ENCODE measurements at places on chromosomes 2 and 18. TPM values are rescaled to one million over a fixed set of nuclear protein-coding genes. Genes with fewer than 3 reads are reported as not detected.

OR6B2 gene
- not detected for total RNA-seq

- no peaks in the 10 kb centered on the region for H3K27me3 ChIP-seq
- no peak overlapping the region for H3K27ac ChIP-seq
- H3K4me3 ChIP-seq, result no peak overlapping the region
- DNase-seq, result no peak
- H3K36me3 ChIP-seq, result no peaks in the 10 kb centered on the region
- H3K4me1 ChIP-seq, result peaks cover 45% of the 10 kb centered on the region
These were observed 78.5 kb downstream of the FIGN start for GRCh38 chr2:163657281-163657656.

DNA sequence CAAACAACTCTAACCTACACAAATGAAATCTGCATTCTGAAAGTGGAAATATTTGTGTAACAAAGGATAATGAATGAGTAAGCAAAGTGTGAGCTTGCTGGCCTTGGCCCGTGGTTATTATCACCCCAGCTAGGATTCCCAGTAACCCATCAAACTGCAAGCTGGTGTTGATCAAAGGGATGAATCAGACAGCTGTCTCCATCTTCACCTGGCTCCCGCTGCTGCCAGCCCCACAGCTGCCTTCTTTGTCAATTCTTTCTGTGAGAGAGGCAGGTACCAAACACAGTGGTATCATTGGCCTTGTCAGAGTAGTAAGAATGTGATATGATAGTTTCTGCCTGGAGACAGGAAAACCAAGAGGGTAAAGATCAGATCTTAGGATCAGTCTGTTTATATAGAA, 25.2 kb upstream of the RGPD4 start:
- no peaks in the 10 kb centered on the region for H3K27me3 ChIP-seq
- H3K4me1 ChIP-seq, result peaks cover 9% of the 10 kb centered on the region
- peak; percentile 17 for DNase-seq
- no peaks in the 10 kb centered on the region for H3K36me3 ChIP-seq

RNF125 gene
- 29.2 TPM for total RNA-seq

DNA sequence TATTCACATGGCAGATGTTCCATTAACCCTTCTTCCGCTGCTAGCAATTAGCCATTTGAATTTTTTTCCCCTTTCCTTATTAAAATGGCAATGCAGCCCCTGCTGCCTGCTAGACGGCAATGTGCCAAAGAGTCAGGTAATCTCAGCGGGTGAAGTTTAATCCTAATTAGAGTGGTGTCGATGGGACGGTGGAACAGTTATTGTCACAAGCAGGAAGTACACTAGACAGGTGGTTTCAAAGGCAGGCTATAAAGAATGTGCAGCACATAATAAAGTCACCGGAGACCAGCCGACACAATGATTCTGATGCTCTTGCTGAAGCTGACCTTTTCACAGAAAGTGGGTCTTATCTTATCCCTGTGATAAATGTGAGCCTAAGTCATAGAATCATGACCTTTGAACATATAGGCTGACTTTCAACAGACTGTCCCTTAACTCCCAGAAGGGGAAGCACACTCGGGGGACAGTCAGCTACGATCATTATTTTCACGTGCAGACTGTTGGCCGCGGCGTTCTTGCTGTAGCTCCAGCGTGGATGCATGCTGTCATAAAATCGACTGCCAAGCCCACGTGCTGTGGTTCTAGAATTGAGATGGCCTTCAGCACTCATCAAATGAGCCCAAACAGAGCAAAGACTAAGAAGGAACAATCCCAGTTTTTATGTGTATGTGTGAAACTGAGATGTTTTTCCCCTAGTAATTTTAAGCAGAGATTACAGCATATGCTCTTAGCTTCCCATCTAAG, 926.2 kb upstream of the SOX11 start:
- H3K36me3 ChIP-seq, result no peaks in the 10 kb centered on the region
- DNase-seq, result no peak
- no peak overlapping the region for H3K4me3 ChIP-seq

DNA sequence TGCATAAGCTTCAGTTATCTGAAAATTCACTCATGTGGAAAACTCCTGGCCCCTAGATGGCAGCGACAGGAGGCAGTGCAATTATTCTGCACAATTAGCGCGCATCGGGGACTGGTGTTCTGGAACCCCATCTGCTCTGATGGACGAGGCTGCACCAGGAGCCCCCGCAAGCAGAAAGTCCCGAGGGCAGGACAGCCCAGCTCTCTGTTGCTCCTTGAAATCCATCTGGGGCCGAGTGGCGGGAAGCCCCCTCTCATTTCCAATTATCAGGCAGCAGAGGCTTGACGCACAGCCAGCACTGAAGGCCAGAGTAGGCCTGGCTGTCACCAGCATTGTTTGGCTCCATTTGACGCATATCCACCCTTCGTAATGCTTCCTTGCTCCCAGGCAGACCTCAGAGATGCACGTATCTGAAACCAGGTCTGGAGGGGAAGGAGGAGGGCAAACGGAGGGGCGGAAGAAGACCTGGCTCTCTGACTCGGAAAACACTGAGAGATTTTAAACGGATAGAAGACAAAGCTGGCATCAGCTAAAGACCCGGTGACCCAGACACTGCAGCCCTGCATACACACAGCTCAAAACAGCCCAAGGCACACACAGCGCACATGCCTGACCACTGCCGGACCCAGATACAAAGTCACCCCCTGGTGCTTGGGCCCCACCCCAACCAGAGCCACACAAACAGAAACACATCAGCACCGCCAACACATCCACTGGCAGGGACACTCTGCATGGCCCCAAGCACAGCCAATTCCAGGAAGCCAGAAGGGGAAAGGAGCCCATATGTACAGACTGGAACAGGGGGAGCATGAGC, 69.8 kb downstream of the TNS1 start:
- no peak overlapping the region for H3K27ac ChIP-seq
- no peaks in the 10 kb centered on the region for H3K36me3 ChIP-seq
- no peaks in the 10 kb centered on the region for H3K27me3 ChIP-seq
- peak; percentile 39 for DNase-seq

DNA sequence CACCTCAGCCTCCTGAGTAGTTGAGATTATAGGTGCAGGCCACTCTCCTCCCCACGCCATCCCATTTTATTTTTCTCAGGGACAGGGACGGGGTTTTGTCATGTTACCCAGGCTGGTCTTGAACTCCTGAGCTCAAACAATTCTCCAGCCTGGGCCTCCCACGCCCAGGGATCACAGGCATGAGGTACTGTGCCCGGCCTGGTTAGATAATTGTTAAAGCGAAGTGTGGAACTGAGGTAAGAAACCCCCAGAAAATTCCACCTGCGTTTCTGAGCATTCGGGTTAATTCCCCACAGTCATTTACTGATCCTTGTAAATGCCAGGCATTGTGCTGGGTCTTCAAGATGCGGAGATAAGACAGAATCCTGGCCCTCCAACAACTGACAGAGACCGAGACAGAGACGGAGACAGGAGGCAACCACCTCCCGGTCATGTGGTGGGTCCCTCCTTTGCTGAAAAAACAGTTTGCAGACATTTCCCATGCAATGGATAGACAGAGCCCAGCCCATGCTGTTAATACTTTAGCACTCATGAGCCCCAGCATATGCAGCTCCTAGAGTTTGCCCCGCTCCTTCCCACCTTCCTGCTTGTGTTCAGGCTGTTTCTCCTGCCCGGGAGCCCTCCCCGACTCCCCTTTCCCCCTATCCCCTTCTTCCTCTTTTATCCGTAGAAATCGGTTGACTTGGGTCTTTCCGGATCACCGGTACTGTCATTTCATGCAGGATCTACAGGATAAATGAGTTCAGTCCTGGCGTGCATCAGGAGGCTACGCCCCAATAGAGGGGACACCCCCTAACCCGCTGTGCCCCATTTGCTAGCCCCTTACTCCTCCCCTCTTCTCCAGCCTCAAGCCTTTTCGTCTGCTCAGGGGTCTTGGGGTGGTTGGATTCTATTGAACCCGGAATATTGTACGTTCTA, 1.6 kb upstream of the RHOB start:
- DNase-seq, result peak; percentile 39
- H3K4me1 ChIP-seq, result peaks cover 23% of the 10 kb centered on the region
- no peak overlapping the region for H3K27ac ChIP-seq
- no peak overlapping the region for H3K4me3 ChIP-seq
- H3K27me3 ChIP-seq, result peaks cover 51% of the 10 kb centered on the region

CYP27C1 gene
- total RNA-seq, result 3.0 TPM

- no peak overlapping the region for H3K27ac ChIP-seq
- no peaks in the 10 kb centered on the region for H3K27me3 ChIP-seq
- DNase-seq, result no peak
- no peak overlapping the region for H3K4me3 ChIP-seq
These were observed 76.2 kb upstream of the EFEMP1 start for GRCh38 chr2:55999790-56000189.

C2orf81 gene
- 4.6 TPM for total RNA-seq

TMEM37 gene
- 8.8 TPM for total RNA-seq

GRCh38 chr2:112154246-112155117, 16.3 kb downstream of the FBLN7 start:
- H3K27me3 ChIP-seq, result no peaks in the 10 kb centered on the region
- H3K4me1 ChIP-seq, result no peaks in the 10 kb centered on the region
- DNase-seq, result no peak
- H3K27ac ChIP-seq, result no peak overlapping the region

DNA sequence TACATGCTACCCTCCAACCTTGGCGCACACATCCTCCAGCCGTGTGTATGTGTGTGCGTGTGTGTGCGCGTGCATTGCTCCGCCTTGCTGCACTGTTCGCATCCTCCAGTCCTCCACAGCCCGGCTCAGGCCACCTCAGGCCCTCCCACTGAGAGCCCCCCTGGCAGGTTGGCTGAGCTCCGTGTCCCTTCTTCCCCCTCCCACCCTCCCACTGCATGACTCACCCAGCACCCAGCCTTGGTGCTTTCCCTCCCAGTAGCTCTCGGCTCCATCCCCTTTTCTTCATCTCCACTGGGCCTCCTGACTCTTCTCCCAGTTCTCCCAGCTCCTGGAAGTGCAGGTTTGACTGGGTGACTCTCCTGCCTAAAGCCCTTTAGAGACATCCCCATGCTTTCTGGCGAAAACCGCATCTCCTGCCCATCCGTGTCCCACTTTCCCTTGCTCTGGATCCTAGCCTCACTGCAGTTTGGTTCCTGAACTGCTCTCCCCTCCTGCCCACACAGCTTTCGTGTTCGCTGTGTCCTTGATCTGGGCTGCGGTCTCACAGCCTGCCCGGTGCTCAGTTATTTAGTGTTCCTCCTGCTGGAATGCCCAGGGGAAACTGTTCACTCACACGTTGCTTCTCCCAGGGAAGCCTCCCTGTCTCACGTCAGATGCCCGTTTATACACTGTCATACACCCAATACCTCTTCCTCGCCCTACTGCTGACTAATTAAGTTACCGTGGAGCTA, 4.9 kb downstream of the TMEM177 start:
- DNase-seq, result no peak
- no peaks in the 10 kb centered on the region for H3K36me3 ChIP-seq
- H3K27me3 ChIP-seq, result no peaks in the 10 kb centered on the region
- no peak overlapping the region for H3K4me3 ChIP-seq
- H3K4me1 ChIP-seq, result peaks cover 5% of the 10 kb centered on the region
